ENCODE measurements at places on chromosomes 2 and 18. TPM values are rescaled to one million over a fixed set of nuclear protein-coding genes. Genes with fewer than 3 reads are reported as not detected.

Gene ASTL
- total RNA-seq: not detected

Gene TUBA3E
- not detected for total RNA-seq

Gene PPP1R1C
- total RNA-seq: 0.35 TPM

Gene NT5C1B
- total RNA-seq: not detected

Gene SERPINB10
- total RNA-seq: 0.98 TPM

Gene TFPI
- total RNA-seq: 99.7 TPM

Gene GALM
- total RNA-seq: 7.2 TPM

Gene PECR
- 12.3 TPM for total RNA-seq

Gene BOLL
- not detected for total RNA-seq

Gene PROKR1
- 0.14 TPM for total RNA-seq

Gene PMS1
- 15.5 TPM for total RNA-seq

Gene APOB
- not detected for total RNA-seq

Gene SLC25A52
- total RNA-seq: not detected

Gene EIF2AK2
- 16.7 TPM for total RNA-seq

Gene BOLA3
- 90.3 TPM for total RNA-seq

Gene COLEC11
- total RNA-seq: 2.4 TPM

Gene SERPINB13
- not detected for total RNA-seq

Gene CDH2
- 78.2 TPM for total RNA-seq

Gene CFAP53
- 0.22 TPM for total RNA-seq

Gene GKN2
- total RNA-seq: not detected

Gene FAM117B
- total RNA-seq: 3.8 TPM

Gene SMYD1
- total RNA-seq: not detected

Gene TGOLN2
- 74.7 TPM for total RNA-seq

Gene MRO
- total RNA-seq: not detected

Gene CYRIA
- 2.0 TPM for total RNA-seq

Gene DUSP2
- 4.4 TPM for total RNA-seq

Gene SCG2
- total RNA-seq: 0.06 TPM

Gene CHPF
- total RNA-seq: 122 TPM

Gene AGXT
- not detected for total RNA-seq

Gene COX5B
- 419 TPM for total RNA-seq

Gene METTL4
- 7.8 TPM for total RNA-seq

Gene ERBB4
- 1.4 TPM for total RNA-seq

Gene ALLC
- total RNA-seq: not detected

Gene HOXD3
- 8.2 TPM for total RNA-seq

Gene C1QL2
- not detected for total RNA-seq

Gene CENPA
- total RNA-seq: 24.4 TPM

Gene MYOM1
- 0.12 TPM for total RNA-seq

Gene AGAP1
- total RNA-seq: 13.5 TPM

Gene RNASEH1
- 19.5 TPM for total RNA-seq
